Stimulated activated CD4-positive, alpha-beta T cell treated with anti-CD3 and anti-CD28 coated beads, Interleukin-12 subunit alpha, Interleukin-12 subunit beta, amount 100 ng/mL, for 24 hours (primary cell): ENCODE measurements at places on chromosomes 12 and 14.
A peak's percentile ranks its signal among the peaks of the same experiment; 100 is the strongest.

DNA sequence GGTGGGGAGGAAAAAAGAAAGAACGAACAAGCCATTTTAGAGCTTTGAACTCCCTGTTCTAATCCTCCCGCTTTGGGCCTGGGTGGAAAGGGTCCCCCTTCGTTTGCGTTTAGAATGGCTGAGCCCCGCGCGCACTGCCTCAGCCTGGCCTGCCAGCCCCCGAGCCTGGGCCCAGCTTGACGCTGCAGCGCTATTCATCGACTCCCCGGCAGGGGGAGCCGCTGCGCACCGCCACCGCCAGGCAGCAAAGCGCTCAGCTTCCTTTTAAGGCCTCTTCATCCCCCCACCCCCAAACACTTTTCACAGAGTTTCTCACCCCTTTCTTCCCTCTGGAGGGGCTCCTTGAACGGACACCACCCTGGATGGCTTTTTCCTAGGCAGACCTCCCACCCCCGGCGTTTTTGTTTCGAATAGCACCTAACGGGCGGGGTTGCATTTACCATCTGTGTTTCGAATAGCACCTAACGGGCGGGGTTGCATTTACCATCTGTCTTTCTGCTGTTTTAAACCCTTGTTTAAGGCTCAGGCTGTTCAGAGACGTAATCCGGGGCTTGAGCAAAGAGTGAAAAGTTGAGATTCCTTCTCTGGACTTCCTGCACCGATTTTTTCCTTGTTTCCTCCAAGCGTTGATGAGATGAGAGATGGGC is 56.4 kb upstream of the PIWIL1 start:
- peak; percentile 20 for DNase-seq

DNA sequence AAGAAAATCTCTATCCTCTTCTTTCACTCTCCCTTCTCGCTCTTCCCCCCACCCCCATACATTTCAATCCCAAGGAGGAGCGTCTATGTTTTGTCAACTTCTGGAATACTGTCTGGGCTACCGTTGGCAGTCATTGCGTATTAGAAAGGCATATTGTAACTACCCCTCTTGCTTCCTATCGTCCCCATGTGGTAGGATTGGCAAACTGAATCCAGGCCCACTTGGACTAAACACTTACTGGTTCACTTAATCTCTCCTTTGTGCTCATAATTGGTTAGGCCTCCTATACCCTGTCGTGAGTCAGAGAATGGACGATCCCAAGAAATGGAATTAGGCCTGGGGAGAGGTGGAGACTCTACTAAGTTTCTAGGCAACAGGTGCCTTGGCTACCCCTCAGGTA is 68.8 kb upstream of the SLC8A3 start:
- DNase-seq: no peak

DNA sequence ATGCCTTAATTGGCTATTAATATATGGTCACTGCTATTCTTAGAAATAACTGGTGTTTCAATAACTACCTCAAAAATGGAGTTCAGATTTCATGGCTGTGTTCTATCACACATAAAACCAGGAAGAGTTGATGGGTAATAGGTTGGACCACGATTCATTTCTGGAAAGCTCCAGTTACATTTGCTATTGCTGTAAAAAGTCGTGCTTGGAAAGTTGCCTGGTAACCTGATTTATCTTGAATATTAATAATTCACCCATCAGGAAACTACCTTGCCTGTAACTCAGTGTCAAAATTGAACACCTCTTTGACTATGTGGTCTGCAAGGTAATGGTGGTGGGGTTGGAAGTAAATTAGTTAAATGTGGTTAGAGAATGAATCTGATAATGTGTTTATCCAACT is 104.7 kb upstream of the IFNG-AS1 start:
- no peak for DNase-seq

DNA sequence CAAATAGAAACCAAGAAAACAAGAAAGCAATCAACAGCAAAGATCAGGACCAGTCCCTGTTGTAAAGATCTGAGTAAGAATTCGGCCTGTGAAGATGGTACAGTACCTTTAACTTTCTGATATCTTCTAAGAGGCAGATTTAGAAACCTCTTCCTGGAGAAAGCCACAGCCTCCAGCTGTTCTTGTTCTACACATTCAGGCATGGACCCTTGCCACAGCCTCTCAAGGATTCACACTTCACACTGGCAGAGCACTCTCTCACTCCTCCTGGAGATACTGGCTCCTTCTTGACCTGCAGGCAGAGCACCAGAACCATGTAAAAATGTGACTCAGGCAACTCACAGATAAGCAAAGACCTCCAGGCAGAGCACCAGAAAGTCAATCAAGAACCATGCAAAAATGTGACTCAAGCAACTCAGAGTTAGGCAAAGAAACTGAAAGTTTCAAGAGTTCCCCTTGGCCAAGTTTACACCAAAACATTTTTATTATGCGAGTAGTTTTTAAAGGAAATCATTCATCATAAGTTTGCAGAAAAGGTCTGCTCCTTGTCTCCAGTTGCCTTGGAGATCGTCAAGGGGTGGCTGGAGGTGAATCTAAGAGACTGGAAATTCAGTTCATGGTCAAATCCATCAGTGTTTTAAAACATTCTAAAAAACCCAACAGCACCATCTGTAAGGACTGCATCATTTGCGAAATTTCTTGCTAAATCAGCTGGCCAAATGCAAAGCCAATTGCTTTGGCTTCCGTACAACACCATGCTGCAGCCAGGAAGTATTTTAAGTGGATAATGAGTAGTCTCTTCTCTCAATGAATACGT is 119.3 kb upstream of the MDM1 start:
- DNase-seq: peak; percentile 17

DNA sequence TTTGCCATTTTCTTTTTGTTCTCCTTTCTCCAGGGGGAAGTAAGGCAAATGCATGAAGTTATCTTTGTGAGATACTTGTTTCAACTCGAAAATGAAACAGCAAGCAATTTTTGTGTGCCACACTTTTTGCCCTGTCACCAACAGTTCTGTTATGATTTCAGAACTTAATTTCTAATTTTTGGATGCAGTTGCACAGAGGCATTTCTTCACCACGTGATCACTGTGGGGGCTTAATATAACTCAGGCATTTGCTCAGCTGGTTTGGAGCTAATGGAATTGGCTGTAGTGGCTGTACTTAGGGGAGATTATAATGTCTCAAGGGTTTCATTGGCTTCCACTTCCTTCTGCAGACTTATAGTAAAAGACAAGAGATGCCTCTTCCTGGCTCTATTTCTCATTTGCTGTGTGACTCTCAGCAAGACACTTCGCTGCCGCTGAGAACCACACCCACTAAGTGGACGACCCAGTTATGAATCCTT is 452.4 kb downstream of the RAD51B start:
- no peak for DNase-seq

DNA sequence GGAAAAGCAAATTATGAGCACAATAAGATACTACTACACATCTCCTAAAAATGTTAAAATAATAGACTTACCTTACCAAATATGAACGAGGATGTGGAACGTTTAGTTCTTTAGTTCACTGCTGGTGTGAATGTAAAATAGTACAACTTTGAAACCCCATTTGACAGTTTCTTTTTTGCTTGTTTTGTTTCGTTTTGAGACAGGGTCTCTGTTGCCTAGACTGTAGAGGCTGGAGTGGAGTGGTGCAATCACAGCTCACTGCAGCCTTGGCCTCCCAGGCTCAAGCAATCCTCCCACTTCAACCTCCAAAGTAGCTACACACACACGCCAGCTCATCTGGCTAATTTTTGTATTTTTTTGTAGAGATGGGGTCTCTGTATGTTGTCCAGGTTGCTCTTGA is 136.4 kb upstream of the FAR2 start:
- DNase-seq: no peak

DNA sequence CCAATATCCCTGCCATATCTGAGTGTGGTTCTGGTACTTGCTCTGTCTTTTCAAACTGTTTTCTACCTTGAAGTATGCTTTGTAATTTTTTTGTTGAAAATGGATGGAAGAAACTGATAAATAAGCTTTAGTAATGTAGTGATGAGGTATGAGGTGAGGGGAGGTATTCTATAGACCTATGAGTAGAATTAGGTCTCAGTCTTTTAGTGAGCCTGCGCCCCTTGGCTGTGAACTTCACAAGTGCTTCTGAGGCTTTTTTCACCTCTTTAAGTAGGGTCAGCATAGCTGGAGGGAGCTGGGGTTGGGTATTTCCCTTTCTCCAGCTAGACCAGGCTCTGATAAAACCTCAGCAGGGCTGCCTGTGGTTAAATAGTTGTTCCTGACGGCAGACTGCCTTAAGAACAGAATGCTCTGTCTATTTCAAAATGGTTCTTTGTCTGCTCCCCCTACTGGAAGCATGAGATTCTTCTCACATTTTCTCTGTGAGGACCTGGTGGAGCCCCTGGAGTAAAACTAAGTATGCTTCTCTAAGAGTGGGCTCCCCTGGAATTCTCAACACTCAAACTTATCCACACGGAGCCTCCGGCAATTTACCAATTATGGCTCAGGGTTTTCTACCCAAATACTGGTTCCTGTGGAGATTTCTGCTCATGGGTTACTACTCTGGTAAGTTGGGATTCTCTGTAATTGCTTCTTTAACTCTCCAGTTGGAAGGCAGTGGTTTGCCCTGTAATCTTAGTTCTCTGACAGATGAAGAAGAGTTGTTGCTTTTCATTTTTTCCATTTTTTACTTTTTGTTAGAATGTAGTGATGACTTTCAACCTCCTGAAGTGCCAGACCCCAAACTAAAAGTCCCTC is 13.1 kb downstream of the KRT5 start:
- no peak for DNase-seq
